ENCODE measurements at places on chromosomes 2 and 18.

GRCh38 chr2:233152541-233152940 is 92.4 kb downstream of the INPP5D start:
- no peak for DNase-seq

DNA sequence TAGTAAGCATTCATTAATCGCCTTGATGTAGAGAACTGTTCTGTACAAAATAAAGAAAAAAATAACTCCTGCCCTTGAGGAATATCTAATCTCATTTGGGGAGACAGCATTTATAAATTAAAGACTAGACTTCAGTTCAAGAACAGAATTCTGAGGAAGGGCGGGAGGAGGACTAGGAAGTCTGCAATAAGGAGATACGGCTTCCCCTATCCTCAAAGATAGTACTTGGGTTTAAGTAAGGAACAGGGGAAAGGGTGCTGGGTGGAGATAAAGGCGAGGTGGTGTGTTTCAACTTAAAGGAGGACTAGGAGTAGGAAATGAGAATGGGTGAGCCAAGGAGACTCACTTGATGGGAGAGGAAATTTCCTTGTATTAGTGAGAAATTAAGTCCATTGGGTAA is 121.9 kb upstream of the MSTN start:
- DNase-seq: no peak

DNA sequence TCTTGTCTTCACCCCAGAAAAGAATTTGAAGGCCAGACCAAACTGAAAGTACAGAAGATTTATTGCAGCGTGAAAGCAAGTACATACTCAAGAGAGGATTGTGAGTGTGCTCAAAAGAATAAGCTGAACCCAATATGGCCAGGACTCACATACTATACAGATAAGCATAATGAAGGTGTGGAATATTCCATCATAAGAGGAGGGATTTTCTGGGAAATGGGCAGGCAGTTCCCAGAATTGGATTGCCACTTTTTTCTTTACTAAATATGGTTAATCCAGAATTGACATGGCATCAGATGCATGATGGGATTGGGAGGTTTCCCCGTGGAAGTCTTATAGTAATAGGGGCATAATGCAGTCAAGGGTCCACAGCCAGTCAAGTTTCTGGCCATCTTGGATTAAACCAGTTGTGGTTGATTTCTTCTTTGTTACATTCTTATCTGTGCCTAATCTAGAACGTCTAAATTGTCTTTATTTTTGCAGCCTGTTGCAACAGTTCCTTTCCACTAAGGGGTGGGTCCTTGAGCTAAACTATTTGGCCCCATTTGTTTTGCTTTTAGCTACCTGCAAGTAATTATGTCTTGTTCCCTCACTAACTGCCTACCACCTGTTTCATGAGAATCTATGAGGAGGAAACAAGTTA is 9.0 kb downstream of the SP140L start:
- no peak for DNase-seq

GRCh38 chr18:22182884-22183697 is 13.7 kb downstream of the GATA6 start:
- no peak for DNase-seq

- peak; percentile 59 for DNase-seq
Measured at GRCh38 chr2:202037086-202037485, 3.4 kb downstream of the FZD7 start.

- DNase-seq: no peak
Measured at GRCh38 chr18:47735041-47735702, 195.3 kb downstream of the SMAD2 start.

DNA sequence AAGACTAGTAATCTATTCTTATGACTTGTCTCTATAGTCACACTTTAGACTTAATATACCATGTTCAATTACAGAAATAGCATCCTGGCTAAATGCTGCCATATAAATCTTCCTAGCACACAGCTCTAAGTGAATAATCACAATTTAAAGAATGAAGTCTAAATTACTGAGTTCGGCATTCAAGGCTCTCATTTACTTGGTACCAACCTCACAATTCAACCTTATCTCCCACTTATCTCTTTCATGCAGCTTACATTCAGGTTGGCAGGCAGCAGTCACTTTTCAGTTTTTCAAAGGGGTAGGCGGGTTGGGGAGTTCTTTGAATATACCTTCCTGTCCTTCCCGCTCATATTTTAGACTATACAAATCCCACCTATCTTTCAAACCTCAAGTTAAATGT is 1.5 kb downstream of the MMADHC start:
- DNase-seq: no peak

DNA sequence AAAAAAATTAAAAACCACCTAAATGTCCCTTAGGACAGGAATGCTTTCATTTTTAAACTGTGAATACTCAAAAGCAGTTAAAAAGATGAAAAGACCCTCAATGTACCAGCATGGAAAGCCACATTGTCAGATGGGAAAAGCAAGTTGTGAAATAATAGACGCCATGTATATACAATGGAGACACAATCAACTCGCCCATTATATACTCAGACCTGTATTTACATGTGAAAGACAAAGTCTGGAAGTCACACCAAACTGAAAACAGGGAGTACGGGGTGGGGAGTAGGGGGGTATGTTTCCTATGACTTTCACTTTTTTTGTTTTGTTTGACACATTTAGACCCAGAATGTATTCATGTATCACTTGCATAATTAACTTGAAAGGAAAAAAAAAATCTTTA is 75.6 kb downstream of the CELF4 start:
- DNase-seq: no peak
